CD4-positive, alpha-beta T cell treated with Interleukin-1 beta for 1 hour (primary cell): ENCODE measurements at places on chromosomes 7 and 10.

GRCh38 chr7:18538554-18539250 lies 43.2 kb downstream of the HDAC9 start:
- no peak for DNase-seq

- no peak for DNase-seq
These were observed 113.7 kb upstream of the LRRN3 start for GRCh38 chr7:110977127-110977737.

DNA sequence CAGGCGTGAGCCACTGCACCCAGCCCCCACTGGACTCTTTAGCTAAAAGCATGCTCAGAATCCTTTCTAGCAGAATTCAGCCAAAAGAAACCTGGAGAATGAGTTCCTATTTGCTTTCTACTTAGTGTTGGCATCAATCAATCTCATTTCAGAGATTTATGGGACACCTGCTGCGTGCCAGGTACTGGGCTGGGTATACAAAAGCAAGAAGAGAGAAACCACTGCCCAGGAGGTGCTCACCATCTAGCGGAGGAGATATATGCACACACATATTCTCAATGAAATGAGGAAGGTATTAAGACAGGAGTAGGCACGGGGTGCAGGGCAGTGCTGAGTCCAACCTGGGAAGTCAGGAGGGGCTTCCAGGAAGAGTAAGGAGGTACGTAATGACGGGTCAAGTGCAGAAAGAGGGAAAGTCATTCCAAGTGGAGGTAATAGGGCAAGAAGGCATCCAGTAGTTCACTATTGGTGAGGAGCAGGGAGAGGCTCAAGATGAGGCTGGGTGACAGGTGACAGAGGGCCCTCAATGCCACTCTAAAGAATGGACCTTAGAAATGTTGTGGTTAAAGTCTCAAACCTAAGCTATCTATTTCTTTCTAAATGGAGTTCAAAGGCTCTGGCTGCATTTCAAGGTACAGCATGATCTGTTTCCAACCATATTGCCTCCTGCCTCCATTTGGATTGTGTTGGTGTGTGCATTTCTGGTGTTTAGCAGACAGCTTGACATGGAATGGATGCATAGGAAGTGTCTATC lies 22.1 kb downstream of the ABLIM1 start:
- no peak for DNase-seq

DNA sequence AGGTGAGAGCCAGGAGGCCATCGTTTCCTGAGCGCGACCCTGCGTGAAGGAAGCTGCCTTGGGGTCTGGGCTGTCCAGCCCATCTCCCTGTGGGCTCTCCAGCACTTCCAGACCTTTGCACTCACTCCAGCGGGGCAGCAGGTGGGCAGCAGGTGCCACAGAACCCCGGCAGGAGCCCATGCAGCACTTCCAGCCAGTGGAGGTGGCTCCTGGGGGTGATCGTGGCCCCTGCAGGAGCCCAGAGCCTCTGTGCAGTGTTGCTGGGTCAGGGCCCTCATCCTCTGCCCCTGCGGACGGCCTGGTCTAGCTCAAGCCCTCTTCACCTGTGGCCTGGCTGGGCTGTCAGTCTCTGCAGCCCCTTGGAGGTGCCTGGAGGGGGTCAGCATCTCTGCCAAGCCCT lies 59.9 kb downstream of the PWWP2B start:
- DNase-seq, result no peak

DNA sequence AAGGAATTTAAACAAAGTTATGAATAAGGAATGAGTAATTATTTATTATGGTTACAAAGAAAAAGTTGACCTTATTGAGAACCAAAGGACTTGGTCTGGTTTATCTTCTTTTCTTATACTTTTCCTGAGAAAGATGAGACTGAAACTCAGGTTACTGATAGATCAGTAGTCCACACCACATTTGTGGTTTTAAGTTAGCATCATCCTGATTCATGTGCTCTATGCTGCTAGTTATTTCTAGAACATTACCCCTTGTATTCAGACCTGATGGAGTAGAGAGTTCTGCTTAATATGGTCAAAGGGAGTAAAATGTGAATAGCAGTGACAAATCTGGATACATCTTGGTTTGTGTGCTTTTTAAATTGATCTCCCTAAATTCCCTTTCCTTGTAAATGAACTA lies 63.8 kb downstream of the FOXP2 start:
- no peak for DNase-seq

GRCh38 chr7:32639122-32639521 lies 143.8 kb downstream of the AVL9 start:
- DNase-seq, result no peak

DNA sequence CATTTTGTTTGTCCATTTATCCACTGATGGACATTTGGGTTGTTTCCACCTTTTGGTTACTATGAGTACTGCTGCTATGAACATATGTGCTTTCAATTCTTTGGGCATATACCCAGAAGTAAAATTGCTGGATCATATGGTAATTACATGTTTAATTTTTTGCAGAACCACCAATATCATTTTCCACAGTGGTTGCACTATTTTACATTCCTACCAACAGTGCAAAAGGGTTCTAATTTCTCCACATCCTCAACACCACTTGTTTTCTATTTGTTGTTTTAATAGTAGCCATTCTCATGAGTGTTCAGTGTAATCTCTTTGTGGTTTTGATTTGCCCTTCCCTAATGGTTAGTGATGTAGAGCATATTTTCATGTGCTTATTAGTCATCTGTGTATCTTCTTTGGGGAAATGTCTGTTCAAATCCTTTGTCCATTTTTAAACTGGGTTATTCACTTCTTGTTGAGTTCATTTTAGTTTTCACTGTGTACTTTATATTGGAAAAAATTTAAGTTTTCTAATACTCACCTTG lies 101.9 kb downstream of the HIBADH start:
- DNase-seq, result no peak

GRCh38 chr10:56370217-56371113 lies 9.4 kb upstream of the ZWINT start:
- DNase-seq, result no peak

DNA sequence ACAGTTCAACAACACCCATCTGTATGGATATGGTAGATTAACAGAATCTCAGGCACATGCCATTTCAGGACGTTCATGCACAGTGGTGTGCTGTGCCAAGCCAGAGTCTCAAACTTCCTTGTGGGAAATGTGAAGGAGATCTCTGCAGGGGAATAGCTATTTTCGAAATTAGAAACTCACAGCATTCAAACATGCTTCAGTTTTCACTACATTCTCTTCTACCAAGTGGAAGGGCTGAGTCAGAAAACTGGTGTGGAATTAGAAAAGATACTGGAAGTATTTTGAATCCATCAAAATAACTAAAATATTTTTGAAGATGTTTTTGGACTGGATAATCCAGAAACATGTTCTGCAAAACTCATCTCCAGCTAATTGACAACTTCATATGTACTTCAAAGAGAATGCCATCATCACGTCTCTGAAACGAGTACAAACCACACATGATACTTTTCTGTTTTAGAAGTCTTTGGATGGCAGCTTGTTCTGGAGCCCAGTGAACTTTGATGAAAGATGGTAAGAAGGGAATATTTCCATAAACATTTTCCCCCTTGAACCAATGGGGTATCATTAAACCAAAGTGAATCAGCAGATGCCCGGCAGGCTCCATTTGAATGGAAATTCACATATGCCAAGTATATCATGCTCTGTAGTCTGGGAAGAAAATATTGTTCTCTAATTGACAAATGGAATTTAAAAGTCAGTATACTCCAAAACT lies 616.3 kb upstream of the IGFBP3 start:
- DNase-seq, result no peak

GRCh38 chr7:122972056-122972455 lies 23.4 kb downstream of the TAS2R16 start:
- no peak for DNase-seq

GRCh38 chr10:121610798-121611323 lies 12.6 kb upstream of the FGFR2 start:
- DNase-seq, result no peak

DNA sequence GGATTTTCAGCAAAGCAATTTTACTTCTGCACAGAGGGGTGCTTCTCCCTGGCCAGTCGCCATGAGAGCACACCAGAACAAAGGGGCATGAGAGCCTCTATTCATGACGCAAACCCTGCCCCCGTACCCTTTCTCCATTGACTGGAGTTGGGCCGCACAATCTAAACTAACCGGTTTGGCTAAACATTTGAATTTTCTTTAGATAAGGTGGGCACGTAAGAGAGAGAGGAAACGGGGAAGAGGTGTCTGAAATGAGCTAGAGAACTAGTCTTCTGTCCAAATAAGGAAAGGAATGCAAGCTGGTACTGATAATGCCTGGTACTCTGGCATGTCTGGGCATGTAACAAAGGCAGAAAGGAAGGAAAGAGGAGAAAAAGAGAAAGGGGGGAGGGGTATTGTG lies 13.2 kb upstream of the SCIN start:
- DNase-seq, result no peak

- DNase-seq, result no peak
These were observed 6.9 kb upstream of the HILPDA start for GRCh38 chr7:128448751-128449302.

DNA sequence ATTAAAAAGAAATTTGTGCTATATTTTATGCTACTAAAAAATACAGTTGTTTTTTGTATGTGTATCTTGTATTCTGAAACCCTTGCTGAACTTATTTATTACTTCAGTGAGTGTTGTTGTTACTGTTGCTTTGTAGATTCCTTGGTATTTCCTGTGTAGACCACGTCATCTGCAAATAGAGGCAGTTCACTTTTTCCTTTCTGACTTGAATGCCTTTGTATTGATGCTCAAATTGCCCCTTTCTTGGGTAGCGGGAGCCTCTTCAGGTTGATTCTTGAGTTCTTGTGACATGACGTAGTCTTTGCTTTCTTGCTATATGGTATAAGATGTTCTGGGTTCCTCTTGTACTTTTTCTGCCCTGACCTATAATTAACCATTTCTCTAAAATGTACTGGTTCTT lies 504.1 kb downstream of the SDK1 start:
- DNase-seq, result no peak

DNA sequence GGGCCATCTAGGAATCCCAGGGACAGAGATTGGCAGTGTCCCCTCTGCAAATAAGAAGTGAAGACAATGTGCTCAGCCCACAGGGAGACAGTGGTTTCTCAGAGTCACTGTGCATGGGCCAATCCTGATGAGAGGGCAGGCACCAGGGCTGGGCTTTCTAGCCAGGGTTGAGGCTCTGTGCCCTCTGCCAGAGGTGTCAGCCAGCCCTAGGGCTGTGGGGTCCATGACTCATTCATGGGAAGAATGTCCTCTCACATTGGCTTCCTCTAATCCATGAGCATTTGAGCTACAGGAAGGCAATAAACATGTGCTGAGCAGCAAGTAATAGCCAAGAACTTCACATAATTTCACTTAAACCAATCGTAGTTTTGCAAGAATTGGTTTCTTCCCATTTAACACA lies 482.0 kb upstream of the MGMT start:
- no peak for DNase-seq

GRCh38 chr7:47453093-47454061 lies 128.5 kb downstream of the TNS3 start:
- DNase-seq, result no peak

DNA sequence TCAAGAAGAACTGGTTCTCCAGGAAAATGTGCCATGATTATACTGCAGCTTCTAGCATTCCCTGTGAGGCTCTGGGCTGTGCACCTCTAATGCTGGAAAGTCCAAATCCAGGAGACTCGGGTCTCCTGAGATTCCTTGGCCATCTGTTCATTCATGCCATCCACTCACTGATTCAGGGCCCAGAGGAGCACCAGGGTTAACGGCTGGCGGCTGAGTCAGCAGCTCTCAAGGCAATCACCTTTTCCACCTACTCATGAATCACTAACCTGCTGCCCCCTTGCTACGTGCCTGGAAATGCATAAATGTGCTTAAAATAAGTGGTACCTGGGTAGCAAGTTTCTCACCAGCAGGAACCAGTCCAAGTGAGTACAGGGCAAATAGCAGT lies 132.7 kb downstream of the KCNMA1 start:
- no peak for DNase-seq

DNA sequence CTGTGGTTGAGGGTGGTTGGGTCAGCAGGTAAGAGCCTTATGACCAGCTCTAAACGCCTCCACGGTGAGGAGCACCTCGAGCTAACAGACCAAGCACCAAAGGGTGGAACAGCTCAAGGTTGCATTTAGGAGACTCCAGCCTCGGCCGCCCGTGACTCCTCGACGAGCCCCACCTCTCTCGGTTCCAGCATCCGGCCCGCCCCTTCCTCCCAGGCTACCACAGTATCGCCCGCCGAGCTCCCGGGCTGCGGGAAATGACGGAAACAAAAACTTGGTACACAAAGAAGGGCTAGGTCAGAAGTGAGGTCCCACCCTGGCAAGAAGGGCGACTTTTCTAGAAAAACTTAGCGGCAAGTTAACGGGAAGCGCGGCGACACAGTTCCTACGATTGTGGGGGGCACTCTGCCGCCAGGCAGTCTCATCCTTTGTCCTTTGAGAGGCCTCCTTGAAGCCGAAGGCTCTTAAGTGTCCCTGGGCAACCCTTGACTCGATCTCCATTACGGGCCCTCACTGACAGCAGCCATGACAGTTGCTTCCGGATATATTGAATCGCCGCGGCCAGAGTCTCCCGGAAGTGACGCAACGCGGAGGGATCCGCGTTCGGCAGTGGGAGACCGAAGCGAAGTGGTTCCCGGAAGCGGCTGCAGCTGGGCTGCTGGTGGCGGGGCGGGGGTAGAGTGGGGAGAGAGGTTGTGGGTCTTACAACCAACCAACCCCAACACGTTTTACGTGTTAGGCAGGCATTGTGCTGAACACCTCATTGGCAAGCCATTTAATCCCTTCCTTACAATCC lies 40.2 kb upstream of the ZNF518A start:
- DNase-seq, result peak; percentile 94

GRCh38 chr10:114872519-114873087 lies 51.0 kb downstream of the FHIP2A start:
- DNase-seq, result no peak

GRCh38 chr10:24235471-24235870 lies 26.5 kb downstream of the KIAA1217 start:
- DNase-seq, result no peak

DNA sequence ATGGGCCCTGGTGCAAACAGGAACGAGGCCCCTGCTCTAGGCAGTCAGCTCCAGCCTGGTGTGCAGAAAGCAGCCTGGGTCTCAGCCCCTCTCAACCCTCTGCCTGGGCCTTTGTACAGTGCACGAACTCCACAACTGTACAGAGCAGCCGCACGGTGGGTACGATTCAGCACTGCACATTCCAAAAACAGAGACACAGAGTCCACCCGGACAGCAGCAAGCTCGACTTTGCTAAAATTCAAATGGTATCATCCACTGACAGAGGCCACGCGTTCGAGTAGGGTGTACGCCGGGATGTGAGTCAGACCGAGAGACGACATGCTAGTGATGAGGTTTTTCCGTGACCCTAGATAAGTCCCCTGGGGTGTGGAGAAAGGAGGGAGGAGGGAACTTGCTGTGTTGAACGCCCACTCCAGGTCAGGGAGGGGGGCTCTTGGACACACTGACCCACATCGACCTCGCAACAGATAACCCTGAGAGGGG lies 65.6 kb upstream of the PDGFA start:
- no peak for DNase-seq

- DNase-seq, result no peak
These were observed 179.7 kb downstream of the ANK3 start for GRCh38 chr10:60209874-60210570.

DNA sequence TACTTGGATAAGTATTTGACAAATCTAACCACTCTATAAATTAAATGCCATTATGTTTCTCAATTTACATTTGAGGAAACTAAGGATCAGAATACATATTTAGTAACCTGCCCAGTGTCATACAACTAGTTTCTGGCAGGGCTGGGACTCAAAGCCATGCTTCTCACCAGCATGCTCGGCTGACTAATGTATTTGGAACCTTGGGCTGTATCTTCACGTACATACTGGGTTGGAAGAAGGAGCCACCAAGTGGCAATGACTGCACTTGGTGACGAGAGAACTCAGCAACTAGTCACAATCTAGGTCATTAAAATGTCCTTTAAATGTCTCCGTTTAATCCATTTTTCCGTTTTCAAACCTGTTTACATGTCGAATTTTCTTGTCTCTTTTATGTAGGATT lies 42.9 kb downstream of the CHRM2 start:
- no peak for DNase-seq
